Temporal lobe (tissue), 4 donors: ENCODE measurements at places on chromosomes 2 and 18. TPM values are rescaled to one million over a fixed set of nuclear protein-coding genes. Genes with fewer than 3 reads are reported as not detected.

Gene NPPC
- 0.98 TPM for total RNA-seq

Gene MERTK
- total RNA-seq = 3.7 TPM

Gene CELF4
- total RNA-seq = 50.9 TPM

Gene STEAP3
- under 0.01 TPM for total RNA-seq

Gene PSMA8
- not detected for total RNA-seq

Gene SEMA4C
- total RNA-seq = 42.8 TPM

Gene TNFAIP6
- total RNA-seq = 0.25 TPM

Gene MAIP1
- total RNA-seq = 11.6 TPM

Gene PLGLB2
- 2.2 TPM for total RNA-seq

Gene OBSL1
- total RNA-seq = 48.4 TPM

Gene NT5C1B
- total RNA-seq = not detected

Gene VIL1
- not detected for total RNA-seq

Gene SERPINB13
- total RNA-seq = under 0.01 TPM

Gene CD8B2
- total RNA-seq = under 0.01 TPM

Gene LOXHD1
- 0.25 TPM for total RNA-seq

Gene MAL
- total RNA-seq = not detected

Gene KCNF1
- total RNA-seq = 17.2 TPM

Gene C18orf54
- 11.8 TPM for total RNA-seq

Gene ZEB2
- total RNA-seq = 283 TPM

Gene OSR1
- total RNA-seq = 1.7 TPM

Gene SOS1
- 39.8 TPM for total RNA-seq

Gene ACTR3
- total RNA-seq = 108 TPM

Gene BCL2L11
- 5.4 TPM for total RNA-seq

Gene SKOR2
- not detected for total RNA-seq

Gene FAM117B
- 50.4 TPM for total RNA-seq

Gene IL18RAP
- not detected for total RNA-seq

Gene AMER3
- 26.8 TPM for total RNA-seq

Gene SCYGR4
- not detected for total RNA-seq

Gene HIBCH
- 18.9 TPM for total RNA-seq

Gene WDR12
- total RNA-seq = 18.7 TPM

Gene OXER1
- 0.25 TPM for total RNA-seq

Gene UGT1A10
- total RNA-seq = not detected

Gene MOB4
- 56.3 TPM for total RNA-seq

Gene SLC9A4
- 0.25 TPM for total RNA-seq

Gene CROCC2
- total RNA-seq = not detected

Gene SERPINB7
- total RNA-seq = not detected
